GM23248 (cell line): ENCODE measurements at places on chromosomes 12 and 14. TPM values are rescaled to one million over a fixed set of nuclear protein-coding genes. Genes with fewer than 3 reads are reported as not detected.

DNA sequence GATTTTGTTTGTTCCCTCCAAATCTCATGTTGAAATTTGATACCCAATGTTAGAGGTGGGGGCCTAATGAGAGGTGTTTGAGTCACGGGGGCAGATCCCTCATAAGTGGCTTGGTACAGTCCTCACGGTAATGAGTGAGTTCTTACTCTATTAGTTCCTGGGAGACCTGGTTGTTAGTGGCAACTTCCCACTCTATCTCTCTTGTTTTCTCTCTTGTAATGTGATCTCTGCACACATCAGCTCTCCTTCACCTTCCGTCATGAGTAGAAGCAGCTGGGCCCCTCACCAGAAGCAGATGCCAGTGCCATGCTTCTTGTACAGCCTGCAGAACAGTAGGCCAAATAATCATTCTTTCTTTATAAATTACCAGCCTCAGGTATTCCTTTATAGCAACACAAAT, 29.6 kb upstream of the KCNK10 start:
- DNase-seq, result no peak

DNA sequence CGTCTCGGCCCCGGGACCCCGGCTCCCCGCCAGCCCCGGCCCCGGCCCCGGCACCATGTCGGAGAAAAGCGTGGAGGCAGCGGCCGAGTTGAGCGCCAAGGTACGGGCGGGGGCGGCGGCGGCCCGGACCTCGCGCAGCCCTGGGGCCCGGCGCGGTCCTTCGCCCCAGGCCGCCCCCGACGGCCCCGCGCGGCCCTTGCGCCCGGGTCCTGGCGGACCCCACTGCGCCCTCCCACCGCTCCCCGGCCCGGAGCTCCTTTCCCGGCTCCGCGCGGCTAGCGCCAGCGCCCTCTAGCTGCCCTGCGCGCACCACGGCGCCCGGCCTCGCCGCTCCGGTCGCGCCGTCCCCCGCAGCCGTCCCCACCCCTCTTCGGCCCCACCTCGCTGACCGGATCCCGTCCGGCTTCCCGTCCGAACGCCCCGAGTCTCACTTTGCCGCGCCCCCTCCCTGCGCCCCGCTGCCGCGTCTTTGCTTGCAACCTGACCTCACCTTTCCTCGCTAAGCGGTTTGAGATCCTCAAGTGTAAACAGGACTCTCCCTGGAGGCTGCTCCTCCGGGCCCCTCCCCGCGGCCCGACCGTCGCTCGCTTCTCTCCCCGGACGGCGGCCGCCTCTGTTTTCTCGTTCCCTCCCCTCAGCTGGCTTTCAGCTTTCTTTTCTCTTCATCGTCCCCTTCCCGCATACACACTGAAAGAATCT, 637 bp downstream of the PTMS start:
- peak; percentile 90 for DNase-seq

KRT79 gene
- not detected in 2 replicates for total RNA-seq

DNA sequence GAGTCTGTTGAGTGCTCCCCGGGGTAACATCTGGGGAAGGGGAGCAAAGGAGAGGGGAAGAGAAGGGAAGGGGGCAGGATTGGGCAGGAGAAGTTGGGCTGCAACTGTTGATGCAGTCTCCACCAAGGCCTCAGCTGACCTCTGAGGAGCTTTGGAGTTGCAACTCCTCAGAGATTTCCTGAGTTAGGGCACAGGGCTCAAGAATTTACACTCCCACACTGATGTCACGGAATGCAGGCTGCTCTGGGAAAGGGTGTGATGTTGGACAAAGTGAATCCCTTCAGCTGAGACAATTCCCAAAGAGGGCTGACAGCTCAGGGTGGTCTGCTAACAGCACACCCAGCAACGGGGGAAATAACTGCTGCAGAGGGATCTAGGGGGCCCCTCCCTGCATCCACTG, 295.6 kb downstream of the PCNX1 start:
- peak; percentile 42 for DNase-seq

DNA sequence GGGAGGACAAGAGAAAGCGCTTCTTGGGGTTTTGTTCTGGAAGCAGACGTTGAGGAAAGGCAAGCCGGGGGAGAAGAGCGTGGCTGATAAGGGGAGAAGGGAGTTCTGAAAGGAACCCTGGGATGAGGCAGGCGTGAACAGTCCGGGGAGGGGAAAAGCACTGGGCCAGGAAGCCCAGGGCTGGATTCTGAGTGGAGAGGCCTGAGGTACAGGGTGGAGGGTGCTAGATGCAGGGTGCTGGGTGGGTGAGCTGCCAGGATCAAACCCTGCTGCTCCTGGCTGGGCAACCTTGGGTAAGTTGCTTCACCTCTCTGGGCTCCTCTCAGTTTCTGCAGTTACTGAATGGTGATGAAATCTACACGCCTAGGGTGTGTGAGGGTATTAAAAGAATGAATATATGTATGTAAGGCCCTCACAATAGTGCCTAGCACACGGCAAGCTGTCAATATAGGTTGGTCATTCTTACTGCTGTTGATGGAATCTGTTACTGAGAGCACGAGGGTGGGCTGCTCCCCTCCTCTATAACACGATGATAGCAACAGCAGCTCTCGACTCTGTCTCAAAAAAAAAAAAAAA, 138.5 kb downstream of the RBM19 start:
- DNase-seq, result no peak

CD9 gene
- total RNA-seq, result 24.7 and 28.6 TPM in 2 replicates

- DNase-seq, result no peak
Observed at GRCh38 chr12:81332054-81332453, 254.2 kb downstream of the ACSS3 start.

GRCh38 chr12:58387199-58387598, 445.8 kb downstream of the ATP23 start:
- peak; percentile 73 for DNase-seq

TFCP2 gene
- 9.0 and 20.2 TPM in 2 replicates for total RNA-seq

ATP5MC2 gene
- 191 and 257 TPM in 2 replicates for total RNA-seq

PPP4R4 gene
- total RNA-seq, result under 0.01 and 0.22 TPM in 2 replicates

GRCh38 chr14:29111554-29111953, 345.0 kb downstream of the FOXG1 start:
- DNase-seq, result no peak

MSRB3 gene
- 74.1 and 75.1 TPM in 2 replicates for total RNA-seq

DNA sequence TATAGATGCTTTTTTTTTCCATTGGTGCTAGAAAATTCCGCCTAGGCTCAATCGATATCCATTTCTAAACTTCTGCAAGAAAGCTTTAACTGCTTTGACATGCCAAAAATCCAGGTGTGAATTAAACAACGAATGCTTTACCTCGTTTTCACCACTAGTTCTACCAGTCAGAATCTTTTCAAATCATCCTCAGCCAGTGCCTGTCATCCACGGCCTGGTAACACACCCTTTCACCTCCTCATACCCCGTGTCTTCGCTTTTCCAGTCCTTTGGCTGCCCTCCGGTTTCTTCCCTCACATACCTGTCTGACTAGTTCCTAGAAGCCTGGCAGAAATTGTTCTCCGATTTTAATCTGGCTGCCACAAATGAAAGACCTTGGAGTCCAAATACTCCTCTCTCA, 1.4 kb upstream of the PHC1 start:
- DNase-seq, result peak; percentile 22
